Sciatic nerve (tissue), 2 donors: ENCODE measurements at places on chromosomes 5 and 9. TPM values are rescaled to one million over a fixed set of nuclear protein-coding genes. Genes with fewer than 3 reads are reported as not detected.
A peak's percentile ranks its signal among the peaks of the same experiment; 100 is the strongest.

GRCh38 chr9:81474792-81475191 is 214.6 kb downstream of the TLE1 start:
- no peak for DNase-seq

GRCh38 chr5:94228791-94229190 is 389.6 kb downstream of the KIAA0825 start:
- no peak for DNase-seq

DNA sequence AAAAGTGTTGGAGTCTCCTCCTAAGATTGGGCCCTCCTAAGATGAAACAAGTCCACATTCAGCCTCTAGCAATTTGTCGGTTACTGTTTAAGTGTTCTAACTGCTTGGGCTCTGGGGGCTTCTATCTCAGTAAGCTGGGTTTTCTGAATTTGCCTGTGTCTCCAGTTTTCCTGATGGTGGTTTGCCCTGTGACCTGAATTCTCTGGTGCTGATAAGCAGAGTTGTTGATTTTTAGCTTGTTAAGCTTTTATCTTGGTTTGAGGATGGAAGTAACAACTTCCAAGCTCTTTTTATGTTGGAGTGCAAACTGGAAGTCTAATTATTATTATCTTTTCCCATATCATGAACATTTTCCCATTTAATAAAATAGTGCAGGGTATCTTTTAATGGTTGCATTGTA is 30.9 kb downstream of the HSD17B4 start:
- no peak for DNase-seq

DNA sequence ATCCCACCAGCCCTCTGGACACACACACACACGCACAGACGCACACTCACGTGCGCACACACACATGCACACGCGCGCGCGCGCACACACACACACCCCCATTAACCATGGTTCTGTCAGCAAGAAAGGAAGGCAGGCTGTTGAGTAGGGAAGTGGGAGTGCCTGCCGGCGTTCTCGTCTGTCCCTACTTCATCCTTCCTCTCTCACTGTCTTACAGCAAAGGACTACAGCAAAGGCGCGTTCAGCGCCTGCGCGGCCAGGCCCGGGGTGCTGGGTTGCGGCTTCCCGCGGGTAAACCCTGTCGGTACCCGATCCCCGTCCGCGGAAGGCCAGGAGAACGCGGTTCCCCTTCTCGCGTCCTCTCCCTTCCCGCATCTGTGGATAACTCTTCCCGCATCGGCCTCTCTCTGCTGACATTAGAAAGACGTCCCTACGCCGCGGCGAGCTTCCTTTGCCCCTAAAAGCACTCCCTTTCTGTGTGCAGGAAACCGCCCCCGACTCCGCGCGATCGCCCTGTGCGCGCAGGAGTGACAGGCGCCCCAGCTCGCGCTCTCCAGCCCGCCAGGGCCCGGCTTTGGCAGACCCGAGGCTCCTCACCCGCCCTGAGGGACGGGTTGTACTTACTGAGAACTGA is 219.2 kb downstream of the AGTPBP1 start:
- DNase-seq: peak; percentile 64

DNA sequence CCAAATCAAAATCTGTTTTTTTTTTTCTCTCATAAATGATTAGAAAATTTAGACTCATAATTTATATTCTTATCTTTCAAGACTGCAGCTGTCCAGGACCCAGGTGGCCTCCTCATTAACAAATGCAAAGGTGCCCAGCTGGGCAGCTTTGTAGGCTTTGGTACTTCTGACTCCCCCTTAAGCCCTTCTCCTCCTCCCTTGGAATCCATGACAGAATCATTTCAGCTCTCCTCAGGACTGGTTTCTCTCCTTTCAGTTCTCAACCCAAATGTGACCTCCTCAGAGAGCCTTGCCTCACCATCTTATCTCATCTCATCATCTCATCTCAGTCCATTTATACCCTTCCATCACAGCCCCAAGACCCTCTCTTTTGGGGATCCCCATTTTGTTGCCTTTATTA is 221.7 kb downstream of the KIAA0825 start:
- DNase-seq: no peak

GRCh38 chr5:97636766-97637165 is 453.7 kb upstream of the RIOK2 start:
- no peak for DNase-seq

- DNase-seq: no peak
These were observed 34.6 kb downstream of the HSPA4 start for GRCh38 chr5:133086366-133086875.

GRCh38 chr5:131289738-131290137 is 25.9 kb downstream of the CDC42SE2 start:
- DNase-seq: no peak

GRCh38 chr9:36731068-36731956 is 158.6 kb downstream of the MELK start:
- DNase-seq: no peak

- no peak for DNase-seq
These were observed 114.2 kb downstream of the RGS3 start for GRCh38 chr9:113577525-113578261.

DNA sequence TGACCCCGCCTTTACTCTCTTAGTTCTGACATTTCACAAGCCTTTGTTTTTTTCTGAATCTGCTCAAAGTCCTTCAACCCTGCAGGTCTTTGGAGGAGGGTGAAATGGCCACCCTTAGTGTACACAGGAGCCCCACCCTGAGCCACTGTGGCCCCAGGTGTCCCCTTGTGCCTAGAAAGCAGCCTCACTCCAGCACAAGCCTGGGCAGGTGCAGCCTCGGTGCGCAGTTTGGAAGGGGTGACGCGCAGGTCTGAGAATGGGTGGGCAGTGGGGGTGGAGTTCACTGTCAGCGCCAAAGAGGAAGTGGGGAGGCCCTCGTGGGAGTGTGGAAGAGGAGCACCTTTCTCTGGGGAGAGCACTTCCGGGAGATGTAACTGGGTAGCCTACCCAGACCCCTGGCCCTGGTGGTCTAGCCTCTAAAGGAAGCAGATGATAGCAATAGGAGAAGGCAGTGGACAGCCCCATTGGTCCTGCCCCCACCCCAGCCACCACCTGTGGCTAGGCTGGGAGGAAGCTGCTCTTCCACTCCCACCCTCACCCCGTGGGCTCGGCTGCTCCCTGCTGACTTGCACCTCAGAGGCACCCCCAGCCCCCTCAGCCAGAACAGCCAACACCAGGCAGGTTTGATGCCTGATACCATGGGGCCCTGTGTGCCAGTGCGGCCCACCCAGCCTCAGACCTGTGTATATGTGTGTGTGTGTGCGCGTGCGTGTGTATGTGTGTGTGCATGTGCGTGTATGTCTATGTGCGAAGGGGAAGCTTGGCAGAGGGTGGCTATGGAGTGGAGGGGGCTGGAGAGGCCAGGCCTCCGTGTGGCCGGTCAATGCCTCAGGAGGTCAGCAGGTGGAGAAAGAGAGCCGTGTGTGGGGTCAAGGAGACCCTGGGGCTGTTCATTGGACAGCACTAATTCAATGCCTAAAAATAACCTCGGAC is 16.8 kb upstream of the DAB2IP start:
- no peak for DNase-seq

GRCh38 chr9:14366076-14366475 is 52.1 kb upstream of the NFIB start:
- peak; percentile 76 for DNase-seq

- no peak for DNase-seq
These were observed 592.5 kb downstream of the CCDC171 start for GRCh38 chr9:16145196-16145950.

DNA sequence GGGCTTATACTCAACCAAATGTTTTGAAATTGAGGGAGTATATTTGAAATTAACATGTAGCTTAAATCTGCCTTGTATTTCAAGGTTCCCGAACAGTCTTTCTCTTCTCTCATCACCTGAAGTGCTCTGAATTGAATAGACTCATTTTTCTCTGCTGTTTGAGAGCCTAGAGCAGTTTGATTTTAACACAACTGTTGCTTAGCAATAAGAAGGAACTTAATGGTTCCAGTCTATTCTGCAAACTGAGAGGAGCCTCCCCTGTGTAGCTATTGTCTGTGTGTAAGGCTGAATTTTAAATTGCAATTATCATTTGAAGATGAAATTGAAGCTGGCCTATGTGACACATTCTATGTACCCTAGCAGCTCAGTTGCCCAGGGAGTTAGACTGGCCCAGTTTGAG is 87.1 kb upstream of the CKMT2 start:
- DNase-seq: no peak

- DNase-seq: no peak
These were observed 359.8 kb downstream of the PDE4D start for GRCh38 chr5:59533730-59534108.

DNA sequence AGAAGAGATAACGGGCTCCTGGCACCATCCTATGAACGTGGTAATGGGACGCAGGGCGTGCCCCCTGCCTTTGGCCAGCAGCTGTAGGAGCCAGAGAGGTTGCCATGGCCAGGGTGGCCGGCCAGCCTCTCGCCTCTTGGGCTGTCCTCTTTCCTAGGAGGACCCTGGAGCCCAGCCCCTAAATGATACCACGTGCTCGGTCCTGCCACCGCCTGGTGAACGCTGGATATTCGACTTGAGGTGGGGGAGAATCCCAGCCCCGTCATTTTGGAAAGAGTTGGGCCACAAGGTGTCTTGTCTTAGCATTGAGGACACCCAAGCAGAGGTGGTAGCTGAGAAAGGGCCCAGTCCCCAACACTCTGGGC is 391 bp upstream of the NRG2 start:
- DNase-seq: peak; percentile 59

- DNase-seq: peak; percentile 80
These were observed 137.1 kb upstream of the SLC24A2 start for GRCh38 chr9:19925674-19926503.

DNA sequence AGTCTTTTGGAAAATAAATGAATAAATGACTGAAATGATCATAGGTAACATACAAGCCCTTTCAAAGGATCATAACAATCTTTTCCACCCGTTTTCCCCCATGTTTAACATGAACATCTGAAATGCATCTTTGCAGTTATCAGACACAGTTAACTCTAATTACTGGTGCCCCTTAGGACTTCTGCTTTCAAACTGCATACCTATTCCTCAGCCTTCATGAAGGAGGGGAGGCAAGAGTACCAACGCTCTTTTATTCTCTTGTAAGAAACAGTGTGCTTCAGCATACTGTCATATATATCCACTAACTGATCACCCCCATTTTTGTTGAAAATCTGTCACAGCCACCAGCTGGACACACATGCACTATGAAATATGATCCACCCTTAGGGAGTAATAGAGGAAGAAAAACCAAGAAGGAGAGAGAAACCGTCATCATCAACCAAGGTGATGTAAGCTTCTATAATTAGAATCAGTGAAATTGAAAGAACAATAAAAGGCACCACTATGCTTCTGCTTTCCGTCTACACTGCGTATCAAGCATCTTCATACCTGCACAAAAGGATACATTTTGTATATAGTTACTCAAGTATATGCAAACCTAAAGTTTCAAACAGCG is 98.7 kb downstream of the RAPGEF6 start:
- DNase-seq: no peak

DNA sequence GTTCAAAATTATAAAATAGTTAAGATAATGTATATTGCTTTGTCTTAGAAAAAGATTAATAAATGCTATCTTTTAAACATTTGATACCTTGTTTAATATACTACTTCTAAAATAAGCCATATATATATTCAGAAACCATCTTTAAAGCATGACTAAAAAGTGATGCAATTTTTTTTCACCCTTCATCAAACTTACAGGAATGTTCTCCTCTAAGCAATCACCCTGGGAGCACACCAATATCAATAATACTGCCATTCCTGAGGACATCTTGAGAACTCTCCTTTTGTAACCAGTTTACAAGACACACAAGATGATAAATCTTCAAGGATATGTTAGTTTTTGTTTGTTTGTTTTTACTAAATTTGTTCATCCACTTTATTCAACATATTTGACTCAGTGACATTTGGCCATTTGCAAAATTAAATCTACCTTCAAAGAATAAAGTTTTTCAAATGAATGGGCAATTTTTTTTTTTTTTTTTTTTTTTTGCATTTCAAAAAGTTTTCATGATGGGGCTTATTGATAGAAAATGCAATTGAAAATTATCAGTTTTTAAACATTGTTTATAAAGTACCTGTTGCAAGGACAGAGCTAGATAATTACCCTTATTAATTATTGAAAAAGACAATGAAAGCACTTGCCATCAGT is 17.2 kb downstream of the FOXD1 start:
- no peak for DNase-seq

DNA sequence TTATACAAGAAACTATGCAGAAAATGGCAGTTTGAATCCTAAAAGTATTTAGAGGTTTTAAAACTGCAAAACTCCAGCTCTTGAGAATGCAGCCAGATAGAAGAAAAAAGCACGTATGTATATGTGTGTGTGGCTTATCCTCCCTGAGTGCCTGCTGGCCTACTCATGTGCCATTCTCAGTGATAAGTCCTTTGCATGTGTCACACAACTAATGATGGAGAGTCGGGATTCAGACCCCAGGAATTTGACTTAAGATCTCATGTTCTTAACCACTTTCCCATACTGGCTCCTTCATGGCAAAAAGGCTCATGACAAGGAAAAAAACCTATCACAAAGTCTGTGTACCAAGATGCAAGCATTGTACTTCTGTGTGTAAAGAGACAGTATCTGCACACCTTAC is 26.6 kb downstream of the SMARCA2 start:
- DNase-seq: no peak

DNA sequence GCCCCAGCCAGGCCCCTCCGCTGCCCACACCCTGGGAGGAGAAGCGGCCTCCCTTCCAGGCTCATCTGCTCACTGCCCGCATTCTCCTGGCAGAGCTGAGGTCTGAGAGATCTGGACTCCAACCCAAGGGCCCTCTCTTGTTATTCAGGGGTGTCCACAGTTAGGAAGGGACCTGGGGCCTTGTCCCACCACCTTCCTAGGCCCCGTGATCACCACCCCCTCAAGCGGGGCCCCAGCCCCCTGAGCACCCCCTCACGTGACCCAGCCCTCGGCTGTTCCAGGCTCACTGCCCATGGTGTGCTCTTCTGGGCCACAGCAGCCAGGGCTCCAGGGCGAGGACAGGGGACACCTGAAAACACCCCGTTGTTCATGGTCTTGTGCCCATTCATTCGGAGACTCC is 48.7 kb downstream of the NEURL1B start:
- DNase-seq: no peak

GRCh38 chr5:172724242-172725183 is 46.5 kb downstream of the DUSP1 start:
- DNase-seq: no peak

DNA sequence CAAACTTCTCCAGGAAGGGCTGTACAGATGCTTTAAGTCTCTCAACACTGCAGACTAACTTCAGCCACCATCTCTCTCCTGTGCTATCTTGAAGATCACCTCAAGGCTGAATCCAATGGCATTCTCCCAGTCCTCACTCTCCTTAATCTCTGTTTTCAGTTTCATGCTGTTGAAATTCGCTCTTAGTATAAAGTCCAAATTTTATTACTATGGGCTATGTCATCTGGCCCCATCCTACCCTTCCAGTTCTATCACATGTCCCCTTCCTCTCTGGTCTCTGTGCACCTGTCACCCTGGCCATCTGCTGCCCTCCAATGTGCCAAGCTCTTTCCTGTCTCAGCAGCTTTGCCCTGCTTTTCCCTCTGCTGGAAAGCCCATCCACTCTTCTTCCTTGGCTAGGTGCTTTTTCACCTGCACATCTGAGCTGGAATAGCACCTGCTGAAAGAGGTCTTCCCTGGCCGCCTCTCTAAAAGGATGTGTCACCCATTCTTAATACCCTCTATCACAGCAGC is 284.7 kb upstream of the MAP3K1 start:
- no peak for DNase-seq

Gene ABLIM3
- total RNA-seq: 67.6 TPM

Gene CCIN
- total RNA-seq: not detected

Gene FOXD4L6
- not detected for total RNA-seq

Gene CCDC180
- 8.2 TPM for total RNA-seq

Gene MOB3B
- total RNA-seq: 14.9 TPM

Gene OLFML2A
- total RNA-seq: 110 TPM

Gene PAEP
- total RNA-seq: not detected
